ENCODE measurements at places on chromosomes 16 and 17. TPM values are rescaled to one million over a fixed set of nuclear protein-coding genes. Genes with fewer than 3 reads are reported as not detected.

DNA sequence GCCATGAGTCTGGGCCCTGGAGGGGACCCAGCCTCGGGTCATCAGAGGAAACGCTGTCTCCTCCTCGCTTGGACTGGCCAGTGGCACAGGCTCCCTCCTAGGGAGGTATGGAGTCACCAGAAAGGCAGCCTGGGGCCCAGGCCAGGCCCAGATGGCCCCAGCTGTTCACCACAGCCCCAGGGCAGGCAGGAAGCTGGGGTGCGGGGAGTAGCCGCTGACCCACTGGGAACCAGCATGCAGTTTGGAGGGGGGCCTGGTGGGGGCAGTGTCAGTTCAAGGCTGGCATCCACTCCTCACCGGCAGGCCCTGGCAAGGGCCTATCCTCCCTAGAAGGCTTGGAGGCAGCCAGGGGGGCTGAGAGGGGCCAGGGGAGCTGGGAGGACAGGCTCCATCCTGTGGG, 48.8 kb downstream of the SDK2 start:
- DNase-seq, result no peak

DNA sequence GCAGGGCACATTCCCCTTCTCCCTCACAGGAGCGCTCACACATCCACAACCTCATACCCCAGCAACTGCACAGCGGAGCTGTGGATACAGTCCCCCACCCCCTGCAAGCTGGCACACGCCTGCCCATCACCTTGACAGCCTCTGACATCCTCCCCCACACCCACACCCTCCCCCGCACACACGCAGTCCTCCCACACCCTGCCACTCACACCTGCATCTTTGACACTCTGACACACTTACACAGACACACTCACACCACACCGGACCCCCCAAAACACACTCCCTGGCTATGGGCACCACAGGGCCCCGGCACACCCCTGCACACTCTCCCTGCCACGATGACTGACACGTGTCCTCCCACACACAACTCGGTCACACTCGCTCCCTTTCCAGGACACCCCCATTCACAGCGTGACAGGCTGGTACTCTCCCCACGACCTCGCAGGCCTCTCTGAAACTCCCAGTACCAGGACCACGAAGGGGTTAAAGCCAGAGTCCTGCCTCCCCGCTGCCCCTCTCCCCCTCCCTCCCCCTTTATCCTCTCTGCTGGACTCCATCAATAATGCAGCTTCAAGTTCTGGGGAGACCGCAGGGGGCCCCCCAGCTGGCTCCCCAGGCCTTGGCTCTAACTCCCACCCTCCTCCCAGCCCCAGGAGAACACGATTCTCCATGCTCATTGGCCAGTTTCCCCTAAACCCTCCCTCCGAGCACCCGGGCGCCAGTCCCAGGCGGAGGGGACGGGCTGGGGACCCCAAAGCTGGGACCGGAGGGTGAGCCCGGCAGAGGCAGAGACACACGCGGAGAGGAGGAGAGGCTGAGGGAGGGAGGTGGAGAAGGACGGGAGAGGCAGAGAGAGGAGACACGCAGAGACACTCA, at the start of gene PPP1R1B:
Gene PPP1R1B, plus strand, starts transcription at position 782 of the 876 bp plus-strand sequence. CDS start 441 bp downstream, outside the sequence.
- DNase-seq, result peak; percentile 20

- no peak for DNase-seq
Measured at GRCh38 chr16:86034421-86034919, 135.5 kb downstream of the IRF8 start.

DNA sequence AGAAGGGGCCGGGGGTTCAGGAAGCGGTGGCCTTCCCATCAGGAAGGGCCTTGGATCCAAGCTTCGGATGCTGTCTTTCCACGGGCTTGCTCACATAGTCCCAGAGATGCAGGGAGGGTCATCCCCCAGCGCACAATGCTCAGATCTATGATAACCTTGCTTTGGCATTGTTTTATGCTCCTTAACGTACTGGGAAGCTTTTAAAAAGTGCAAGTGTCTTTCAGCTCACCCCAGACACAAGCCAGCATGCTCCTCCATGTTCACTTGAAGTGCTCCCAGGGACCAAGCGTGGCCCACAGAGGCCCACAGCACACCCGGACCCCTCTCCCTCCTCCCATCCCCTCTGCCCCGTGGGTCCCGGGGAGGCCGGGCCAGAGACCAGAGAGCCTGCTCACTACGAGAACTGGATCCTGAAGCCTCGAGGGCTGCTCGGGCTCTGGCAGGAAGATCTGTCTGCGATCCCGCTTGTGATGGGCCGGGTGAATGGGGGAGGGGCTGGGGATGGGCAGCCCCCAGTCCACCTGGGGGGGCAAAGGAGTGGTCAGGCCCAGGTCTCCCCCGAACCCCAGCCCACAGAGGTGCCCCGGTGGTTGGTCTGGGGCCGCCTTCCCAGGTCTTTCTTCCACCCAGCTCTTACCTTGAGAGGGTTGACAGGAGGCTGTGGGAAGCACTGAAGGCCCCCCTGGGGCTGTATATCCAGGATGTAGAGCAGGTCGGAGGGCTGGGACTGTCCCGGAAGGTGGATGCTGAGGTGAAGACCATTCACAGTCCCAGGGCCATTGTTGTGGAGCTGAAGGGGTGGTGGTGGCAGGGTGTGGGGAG, 11.8 kb upstream of the FAM171A2 start:
- no peak for DNase-seq

DNA sequence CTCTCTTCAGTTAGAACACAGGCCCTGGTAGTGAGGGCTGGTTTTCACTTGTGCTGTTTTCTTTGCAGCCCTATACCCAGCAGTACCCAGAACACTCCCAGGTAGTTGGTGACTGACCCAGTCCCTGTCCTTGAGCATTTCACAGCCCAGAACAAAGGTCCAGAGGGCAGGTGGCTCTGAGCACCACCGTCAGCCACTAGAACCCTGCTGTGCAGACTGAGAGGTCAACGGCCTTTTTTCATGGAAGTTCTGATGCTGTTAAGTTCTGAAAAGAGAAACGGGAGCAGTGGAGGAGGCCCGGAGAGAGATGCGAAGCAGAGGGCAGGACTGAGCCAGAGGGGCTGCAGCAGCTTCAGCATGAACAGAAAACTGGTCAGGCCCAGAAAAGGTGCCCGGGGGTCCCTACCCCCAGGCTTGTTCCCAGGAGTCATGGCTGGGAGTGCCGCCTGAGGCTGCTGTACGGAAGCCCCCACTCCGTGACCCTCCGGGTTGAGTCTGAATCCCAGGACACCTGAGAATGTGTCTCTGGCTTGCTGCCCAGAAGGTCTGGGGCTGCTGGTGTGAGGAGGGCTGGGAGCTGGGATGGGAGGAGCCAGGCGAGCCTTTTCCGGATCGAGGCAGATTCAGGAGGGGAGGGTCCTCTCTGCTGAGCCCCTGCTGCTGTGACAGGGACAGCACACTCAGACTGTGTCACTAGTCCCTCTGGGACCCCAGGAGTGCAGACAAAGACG, 8.7 kb downstream of the ZNF276 start:
- no peak for DNase-seq

GRCh38 chr16:16143038-16143763, 80.1 kb downstream of the ABCC6 start:
- DNase-seq, result no peak

The DPEP2 gene
- total RNA-seq, result not detected

The KCNJ18 gene
- not detected for total RNA-seq

All from G401 (cell line).